ENCODE measurements at places on chromosomes 7 and 10.

DNA sequence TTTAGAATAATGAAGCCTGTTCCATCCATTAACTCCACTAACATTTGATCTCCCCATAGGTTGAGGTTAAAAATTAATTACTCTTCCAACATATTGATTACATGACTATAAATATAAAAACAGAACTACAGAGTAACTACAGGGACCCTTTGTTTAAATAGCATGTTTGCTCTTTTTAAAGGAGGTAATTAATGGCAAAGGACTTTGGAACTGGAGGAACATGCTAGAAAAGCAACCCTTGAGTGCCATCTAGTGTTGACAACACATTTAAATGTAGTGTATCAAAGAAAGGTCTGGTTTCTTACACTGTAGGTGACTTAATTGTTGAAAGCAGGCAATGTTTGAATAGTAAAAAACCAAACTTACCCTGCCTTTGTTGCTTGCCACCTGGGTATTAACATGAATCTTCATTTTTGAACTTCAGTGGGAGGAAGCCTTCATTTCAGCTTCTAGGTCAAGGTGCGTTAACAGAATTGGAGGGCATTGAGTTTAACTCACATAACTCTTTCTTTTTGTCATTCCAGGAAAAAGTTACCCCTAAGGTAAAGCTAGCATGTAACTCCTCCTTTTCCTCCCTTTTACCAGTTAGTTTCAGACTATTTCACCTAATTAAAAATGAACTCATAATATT, 52.6 kb upstream of the CAPZA2 start:
- peak; percentile 60 for DNase-seq

DNA sequence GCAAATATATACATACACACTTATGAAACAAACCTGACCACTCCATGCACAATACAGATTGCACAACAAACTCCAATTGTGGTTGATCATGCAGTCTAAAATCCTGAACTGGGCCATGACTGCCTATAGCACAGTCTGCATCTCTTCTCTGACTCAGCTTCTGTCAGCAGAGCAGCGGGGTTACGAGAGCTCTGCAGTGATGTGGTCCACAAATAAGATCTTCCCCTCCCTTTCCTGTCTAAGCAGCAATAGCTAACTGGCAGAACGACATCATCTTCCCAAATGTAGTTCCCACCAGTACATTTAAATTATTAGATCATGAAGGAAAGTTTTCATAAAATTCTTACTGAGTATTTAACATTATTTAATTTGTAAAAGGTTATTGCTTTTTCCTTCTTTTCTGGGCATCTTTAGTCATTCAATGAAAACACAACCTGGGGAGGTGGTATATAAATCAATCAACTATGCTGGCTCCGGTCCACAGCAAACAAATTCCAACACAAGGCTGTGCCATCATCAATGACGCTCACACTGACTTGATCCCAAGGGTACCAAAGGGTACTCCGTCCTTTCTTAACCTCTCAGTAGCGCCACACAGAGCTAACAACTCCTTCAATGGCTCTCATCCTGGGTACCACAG, 17.1 kb downstream of the ARHGAP21 start:
- DNase-seq = peak; percentile 54

GRCh38 chr10:124691002-124691401, 53.2 kb downstream of the FAM53B start:
- DNase-seq = no peak

GRCh38 chr7:104652434-104652833, 324.0 kb downstream of the LHFPL3 start:
- no peak for DNase-seq

DNA sequence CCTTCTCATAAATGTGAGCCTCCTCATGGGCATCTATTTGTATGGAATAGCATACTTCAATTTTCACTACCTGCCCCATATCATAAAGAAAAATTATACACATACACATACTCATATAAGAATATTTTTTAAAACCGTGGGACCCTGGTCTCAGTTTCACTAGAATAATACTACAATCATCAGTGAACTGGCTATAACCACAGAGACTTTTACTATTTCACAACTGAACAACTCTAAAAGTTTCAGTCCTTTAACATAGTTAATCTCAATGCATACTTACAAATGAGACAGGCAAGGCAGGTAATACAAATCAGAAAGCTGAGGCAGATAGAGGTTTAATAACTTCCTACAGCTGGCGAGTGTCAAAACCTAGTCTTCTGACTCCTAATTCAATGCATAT, 83.1 kb downstream of the LRRN3 start:
- no peak for DNase-seq

DNA sequence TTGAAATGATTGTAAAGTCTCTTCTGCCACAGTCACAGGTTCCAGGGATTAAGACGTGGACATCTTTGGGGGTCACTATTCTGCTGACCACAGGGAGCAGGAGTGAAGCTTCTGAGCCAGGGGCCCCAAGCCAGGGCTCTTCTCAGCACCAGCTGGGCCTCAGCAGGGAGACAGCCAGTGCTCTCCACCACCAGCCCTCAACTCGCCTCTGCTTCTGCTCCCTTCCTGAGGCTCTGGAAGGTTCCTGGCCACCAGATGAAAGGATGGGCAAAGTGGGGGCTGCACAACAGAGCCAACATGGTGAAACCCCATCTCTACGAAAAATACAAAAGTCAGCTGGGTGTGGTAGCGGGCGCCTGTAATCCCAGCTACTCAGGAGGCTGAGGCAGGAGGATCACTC, 11.2 kb upstream of the CRYGN start:
- DNase-seq = no peak
